ENCODE measurements at places on chromosomes 7 and 10.
A peak's percentile ranks its signal among the peaks of the same experiment; 100 is the strongest.

DNA sequence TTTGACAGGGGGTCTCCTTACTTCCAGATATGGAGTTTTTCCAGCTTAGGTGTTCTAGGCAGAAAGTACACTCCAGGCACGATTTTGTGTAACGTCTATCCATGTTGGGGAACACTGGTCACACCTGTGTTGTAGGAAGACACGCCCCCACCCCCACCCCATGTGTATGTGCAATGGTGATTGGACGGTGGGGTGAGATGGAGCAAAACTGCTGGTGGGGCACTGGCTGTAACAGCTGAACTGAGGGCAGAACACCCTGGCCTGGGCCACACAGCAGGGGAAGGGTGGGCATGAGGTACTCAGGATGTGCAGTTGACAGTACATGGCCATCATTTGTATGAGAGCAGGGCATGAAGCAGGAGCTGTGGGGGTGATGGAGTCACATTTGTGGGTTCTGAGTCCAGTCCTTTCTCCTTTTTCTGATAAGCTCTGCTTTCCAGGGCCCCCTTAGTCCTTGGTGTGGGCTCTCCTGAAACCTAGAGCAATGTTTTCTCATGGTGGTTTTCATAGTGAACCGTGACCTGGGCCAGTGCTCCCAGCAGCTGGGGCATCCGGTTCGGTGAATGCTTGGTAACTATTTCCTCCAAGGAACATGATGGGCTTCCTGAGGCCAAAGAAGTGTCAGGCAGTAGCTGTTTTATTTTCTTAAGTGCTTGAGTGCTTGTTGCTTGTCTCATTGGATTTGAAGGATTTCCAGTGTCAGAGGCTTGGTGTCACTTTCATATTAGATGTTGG lies 63.4 kb upstream of the AQP1 start:
- DNase-seq, result no peak

GRCh38 chr10:44908066-44908749 lies 2.9 kb upstream of the TMEM72 start:
- DNase-seq, result no peak

GRCh38 chr7:148852272-148852671 lies 31.8 kb downstream of the EZH2 start:
- no peak for DNase-seq

DNA sequence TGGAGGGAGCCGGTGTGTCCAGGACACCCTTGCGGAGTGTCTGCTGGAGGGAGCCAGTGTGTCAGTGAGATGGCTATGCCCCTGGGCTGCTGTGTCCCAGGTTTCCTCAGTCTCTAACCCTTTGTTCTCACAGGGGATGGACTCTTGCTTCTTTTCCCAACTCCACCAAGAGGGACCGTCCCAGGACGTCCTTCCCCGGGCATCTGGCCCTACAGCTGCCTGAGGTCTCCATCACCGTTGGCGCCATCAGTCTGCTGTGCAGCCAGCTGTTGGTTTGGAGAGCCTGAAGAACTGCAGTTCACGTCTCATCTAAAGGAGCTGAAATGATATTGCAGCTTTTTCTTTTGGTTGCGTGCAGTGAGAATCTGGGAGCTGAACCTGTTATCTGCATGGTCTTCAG lies 136.2 kb downstream of the VIPR2 start:
- DNase-seq, result no peak

DNA sequence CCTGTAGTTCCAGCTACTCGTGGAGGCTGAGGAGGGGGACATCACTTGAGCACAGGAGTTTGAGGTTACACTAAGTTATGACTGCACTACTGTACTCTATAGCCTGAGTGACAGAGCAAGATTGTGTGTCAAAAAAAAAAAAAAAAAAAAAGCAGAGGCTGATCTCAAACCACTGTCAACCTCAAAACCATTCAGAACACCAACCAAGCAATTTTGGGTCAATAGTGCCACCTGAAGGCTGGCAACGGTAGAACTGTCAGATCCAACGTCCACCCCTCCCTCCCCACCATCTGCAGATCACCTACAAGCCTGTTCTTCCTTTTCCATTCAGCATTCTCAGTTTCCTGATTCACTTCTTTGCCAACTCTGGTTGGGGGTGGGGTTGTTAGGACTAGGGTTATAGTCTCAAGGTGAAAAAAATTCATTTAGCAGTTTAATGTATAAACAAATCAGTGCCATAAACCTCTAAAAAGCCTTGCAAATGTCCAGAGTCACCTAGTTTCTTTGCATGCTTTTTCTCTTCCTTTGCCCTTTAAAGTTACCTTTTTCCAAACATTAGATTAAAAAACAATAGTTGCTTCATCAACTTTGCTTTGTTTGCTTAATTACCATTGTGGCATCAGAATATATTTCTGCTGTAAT lies 2.6 kb downstream of the MRPS33 start:
- peak; percentile 84 for DNase-seq

GRCh38 chr7:138645284-138645683 lies 55.9 kb downstream of the SVOPL start:
- no peak for DNase-seq

- DNase-seq, result no peak
Measured at GRCh38 chr7:50682079-50682478, 100.6 kb downstream of the GRB10 start.

GRCh38 chr10:129038522-129038921 lies 428.5 kb upstream of the MGMT start:
- DNase-seq, result no peak

DNA sequence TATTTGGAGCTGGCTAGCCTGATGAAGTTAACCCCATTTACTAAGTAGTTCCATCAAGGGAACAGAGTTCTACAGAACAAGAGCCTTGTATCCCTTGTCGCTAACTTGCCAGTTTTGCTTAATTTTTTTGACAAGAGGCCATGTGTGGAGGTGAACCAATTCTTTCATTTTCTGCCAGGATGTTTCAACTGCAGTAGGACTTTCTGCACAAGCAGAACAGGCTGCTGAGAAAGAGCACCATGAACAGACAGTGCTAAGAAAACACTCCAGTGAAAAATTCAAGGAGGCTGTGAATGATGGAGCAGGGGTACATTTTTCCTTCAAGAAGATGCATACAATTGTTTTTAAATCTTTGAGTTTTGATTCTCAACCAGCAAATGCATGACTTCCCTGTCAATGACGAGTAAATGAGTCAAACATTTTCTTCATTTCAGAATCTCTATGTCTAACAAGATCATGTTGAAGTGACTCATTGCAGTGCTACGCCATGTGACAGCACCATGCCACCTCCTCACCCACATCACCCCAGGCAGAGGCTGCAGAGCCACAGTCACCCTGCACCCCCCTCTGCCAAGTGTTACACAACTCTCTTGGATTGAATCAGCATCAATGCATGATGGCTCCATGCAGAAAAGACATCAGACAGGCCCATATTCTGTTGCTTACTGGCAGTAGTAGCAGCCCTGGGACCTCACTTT lies 193.1 kb downstream of the COBL start:
- DNase-seq, result no peak

DNA sequence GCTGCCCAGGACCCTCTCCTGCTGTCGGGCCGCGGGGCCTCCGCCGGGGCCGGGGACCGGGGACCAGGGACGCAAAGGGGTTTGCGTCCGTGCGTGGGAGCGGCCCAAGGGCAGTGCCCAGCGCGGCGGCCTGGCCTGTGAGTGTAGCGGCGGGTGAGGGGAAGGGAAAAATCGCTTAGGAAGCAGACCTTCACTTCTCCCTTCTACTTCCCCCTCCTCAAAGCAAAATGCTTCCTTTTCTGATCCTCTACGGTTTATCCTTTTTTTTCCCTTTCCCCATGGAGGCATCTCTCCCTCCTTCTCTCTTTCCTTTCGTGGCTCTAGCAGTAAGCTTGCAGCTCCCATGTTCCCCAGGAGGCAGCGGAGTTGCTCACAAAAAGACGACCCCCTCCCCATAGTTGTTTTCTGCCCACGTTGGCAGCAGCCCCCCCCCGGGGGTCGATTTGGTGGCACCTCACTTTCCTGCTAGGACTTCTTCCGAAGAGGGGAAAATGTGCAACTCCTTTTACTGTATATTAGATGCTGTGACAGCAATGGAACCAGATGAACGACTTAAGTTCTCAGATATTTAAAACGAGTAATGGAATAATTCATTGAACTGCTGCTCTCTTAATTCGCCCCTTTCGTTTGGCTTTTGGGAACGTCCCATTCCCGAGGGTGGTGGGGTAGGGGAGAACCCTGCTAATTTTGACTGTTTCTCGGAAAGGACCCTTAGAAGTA lies 724 bp downstream of the CAPZA2 start:
- DNase-seq, result peak; percentile 16

GRCh38 chr7:138889582-138890498 lies 91.3 kb downstream of the KIAA1549 start:
- DNase-seq, result no peak

- DNase-seq, result no peak
Measured at GRCh38 chr7:47794016-47794415, 154.2 kb downstream of the PKD1L1 start.

DNA sequence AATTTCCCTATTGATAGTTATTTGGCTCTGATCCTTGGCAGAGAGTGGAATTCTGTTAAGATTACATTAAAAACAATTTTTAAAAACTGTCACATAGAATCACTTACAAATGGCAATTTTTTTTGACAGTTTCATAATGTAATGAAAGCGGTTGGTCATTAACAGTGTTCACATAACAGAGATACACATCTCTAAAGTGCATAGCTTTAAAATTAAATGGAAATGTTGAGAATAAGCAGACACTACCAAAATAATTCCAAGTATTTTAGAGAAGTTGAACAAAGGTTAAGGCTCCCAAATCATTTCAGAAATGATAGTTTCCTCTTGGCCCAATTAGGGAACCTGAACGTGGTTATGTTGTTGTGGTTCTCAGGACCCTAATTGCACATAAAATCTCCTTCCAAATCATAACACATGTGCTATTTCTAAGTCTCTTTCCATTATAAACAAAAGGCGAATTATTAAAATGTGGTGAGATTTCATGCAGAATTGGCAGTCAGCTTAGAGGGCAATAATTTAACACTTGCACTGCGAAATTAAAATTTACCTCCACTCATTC lies 528.9 kb upstream of the FZD8 start:
- DNase-seq, result no peak

DNA sequence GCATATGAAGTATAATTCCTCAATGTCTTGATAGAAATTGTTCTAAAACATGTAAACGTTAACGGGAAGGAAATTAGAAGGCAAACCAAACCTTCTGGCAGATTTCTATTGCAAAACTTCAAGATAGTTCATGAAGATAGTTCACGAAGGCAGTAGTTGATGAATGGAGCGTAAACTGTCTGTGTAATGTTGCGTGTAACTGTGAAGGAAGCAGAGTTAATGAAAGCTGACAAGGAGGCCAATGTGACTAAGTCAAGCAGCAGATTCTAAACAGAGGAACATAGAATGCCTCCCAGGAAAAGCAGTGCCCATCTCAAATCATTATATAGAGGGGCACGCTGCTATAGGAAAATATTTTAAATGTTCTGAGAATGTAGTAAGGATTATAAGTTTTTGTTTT lies 659.7 kb upstream of the IGFBP3 start:
- DNase-seq, result no peak

DNA sequence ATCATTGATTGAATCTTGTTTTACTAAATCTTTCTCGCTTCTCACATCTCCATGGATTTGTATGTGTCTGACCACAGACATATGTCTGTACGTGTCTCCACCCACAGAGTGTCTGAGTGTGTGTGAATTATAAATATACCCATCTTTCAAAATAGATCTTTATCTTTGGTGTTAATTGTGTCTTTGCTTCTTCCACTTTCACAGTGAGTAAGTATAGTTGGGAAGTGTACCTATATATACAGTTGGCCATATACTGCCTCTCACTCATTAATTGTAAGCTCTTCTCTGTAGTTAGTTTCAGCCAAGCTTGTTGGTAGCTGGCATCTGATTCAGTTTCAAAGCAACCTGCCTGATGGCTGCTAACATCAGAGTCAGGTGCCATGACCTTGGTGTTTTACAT lies 18.4 kb downstream of the EEPD1 start:
- no peak for DNase-seq

DNA sequence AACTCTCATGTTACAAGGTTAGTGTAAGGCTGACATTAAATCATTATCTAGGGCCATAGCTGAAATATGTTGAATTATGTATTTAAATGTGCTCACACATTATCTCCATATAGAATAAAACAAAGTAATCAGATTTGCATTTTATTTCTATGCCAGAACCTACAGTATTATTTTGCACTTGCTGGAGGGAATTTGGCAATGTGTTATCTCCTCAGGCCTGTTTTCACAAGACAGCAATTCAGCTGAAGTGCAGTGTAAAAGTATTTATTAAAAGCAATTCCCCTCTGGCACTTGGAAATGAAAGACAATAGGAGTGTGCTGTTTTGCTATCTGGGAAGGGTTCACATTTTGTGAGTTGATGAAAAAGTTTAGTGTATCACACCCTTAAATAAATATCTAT lies 276.3 kb downstream of the DNAJB9 start:
- no peak for DNase-seq

GRCh38 chr10:117165538-117166417 lies 27.7 kb upstream of the VAX1 start:
- DNase-seq, result no peak

DNA sequence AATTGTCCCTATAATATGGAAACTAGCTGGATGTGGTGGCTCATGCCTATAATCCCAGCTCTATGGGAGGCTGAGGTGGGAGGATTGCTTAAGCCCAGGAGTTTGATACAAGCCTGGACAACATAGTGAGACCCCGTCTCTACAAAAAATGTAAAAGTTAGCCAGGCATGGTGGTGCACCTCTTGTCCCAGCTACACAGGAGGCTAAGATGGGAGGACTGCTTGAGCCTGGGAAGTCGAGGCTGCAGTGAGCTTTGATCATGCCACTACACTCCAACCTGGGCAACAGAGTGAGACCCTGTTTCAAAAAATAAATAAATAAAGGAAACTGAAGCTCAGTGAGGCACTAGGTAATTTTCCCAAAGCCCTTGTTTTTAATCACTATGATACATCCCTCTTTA lies 15.7 kb upstream of the ERLIN1 start:
- DNase-seq, result no peak

GRCh38 chr7:12964836-12965235 lies 277.4 kb downstream of the ARL4A start:
- no peak for DNase-seq

DNA sequence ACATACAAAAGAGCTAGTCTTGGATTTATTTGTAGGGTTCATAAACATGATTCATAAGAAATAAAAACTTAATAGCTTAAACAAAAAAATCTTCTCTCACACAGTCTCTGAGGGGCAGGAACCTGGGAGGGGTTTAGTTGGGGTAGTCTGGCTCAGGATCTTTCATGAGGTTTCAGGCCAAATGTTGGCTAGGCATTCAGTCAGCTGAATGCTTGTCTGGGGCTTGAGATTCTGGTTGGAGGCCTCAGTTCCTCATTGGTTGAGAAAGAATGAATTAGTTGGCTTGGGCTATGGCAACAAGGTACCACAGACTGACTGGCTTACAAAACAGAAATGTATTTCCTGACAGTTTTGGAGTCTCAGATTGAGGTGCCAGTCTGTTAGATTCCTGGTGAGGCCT lies 74.3 kb downstream of the ANKRD7 start:
- DNase-seq, result no peak
